Activated T-cell treated with anti-CD3 and anti-CD28 coated beads, Interleukin-2, amount 50 U/mL, for 48 hours (primary cell): ENCODE measurements at places on chromosomes 1 and 21.

GRCh38 chr21:40471103-40471502 is 375.9 kb downstream of the DSCAM start:
- DNase-seq = no peak

DNA sequence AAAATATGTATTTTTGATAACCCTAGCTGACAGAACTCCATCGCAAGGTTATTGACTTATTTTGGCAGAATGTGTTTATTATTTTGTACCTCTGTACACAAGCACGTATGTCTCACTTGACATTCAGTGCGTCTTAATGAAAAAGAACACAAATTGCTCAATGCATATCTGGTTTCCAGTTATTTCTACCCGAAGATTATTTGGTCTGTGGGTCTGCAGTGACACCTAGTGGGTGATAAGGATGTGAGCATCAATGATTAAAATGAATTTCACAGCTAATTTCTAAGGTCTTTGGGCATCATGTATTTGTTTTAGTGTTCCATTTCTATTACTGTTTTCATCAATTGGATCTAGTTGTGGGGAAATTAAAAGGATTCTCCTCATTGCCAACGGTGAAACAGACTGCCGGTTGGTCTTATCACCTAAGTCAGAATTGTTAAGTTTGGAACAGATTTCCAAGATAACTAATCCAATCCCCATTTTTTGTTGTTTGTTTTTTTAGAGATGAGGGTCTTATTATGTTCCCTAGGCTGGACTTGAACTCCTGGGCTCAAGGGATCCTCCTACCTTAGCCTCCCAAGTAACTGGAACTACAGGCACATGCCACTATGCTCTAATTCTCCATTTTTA is 13.9 kb downstream of the DDX20 start:
- DNase-seq = no peak

DNA sequence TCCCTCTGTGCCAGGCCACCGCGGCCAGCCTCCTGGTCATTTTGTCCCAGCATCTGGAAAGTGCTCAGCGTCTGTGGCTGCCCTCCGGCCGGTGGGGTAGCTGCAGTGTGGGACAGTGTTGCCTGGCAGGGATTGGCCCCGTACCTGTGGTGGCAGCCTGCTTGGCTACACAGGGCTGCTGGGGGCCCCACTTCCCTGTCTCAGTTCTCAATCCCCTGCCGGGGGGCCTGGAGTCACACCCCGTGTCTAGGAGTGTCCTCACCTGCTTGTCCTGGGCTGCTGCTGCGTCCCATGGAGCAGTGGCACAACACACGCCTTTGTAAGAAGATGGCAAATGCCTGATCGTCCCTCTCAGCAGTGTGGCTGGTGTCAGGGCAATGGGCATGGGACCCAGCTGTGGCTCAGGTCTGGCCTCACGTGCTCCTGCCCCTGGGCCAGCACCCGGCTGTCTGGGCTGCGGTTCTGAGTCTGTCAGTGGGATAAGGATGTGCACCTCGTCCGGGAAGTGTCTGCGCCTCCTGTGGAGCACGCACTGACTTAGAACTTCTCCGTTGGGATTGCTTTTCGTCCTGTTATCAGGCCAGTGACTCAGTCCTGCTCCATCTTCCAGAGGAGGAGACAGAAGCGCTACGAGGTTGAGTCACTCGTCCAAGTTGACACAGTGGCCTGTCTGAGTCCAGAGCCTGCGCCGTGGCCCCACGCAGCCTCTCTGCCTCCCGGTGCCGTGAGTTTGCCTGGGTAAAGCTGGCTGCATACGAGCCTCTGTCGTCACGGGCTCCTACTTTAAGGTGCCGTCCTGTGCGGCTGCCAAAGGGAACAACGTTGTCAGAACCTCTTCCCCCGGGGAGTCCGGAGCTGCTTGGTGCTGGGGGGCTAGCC is 41.0 kb downstream of the CRYAA start:
- peak; percentile 6 for DNase-seq

DNA sequence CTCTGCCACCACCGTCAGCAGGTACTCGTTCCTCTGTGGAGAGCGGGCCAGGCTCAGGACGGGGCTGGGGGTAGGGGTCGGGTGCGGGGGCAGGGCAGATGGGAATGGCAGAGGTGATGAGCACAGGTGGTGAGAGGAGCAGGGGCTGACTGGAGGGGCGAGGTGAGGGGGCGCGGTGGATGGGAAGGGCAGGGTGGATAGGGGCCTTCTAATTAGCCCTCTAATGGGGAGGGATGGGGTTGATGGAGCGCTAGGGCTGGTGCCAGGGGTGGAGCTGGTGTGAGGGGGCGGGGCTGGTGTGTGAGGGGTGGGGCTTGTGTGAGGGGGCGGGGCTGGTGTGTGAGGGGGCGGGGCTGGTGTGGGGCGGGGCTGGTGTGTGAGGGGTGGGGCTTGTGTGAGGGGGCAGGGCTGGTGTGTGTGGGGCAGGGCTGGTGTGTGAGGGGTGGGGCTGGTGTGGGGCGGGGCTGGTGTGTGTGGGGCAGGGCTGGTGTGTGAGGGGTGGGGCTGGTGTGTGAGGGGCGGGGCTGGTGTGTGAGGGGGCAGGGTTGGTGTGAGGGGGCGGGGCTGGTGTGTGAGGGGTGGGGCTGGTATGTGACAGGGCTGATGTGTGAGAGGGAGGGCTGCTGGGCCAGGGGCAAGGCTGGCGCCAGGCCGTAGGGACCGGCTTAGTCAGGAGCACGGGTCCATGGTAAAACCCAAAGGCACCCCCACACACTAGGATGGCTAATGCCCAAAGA is 5.9 kb downstream of the KRTAP10-1 start:
- DNase-seq = no peak

- no peak for DNase-seq
Measured at GRCh38 chr21:36193200-36193599, 36.6 kb downstream of the DOP1B start.

DNA sequence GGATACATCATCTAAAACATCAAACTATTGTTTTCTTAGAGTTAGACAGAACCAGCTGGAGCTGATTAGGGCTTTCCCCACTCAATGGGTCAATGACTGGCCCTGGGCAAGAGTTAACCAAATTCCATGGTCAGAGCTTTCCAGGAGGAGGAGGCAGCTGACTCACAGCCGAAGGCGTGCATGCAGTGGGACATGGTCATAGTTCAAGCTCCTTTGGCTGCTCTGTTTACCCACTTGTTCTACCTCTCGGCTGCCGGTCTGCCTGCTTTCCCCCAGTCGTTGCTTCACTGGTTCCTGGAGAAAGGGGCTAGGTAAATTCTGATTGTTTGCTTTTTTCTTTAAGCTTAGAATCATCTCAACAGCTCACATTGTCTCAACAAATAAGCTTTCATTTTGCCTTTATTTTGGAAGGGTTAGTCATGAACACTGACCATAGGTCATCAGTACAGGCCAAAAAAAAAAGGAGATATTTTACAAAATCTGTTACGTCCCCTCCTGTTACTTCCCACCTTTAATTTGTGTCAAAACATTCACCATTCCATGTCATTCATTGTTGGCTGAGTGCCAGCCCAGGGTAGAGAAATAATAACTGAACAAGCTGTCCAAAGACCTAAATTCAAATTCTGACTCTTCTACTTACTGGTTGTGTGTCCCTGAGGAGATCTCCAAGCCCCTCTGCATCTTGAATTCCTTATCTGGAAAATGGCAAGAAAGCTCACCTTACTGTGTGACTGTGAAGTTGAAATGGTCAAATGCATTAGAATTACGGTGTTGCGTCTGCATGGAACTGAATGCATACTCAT is 12.0 kb downstream of the MAB21L3 start:
- no peak for DNase-seq

DNA sequence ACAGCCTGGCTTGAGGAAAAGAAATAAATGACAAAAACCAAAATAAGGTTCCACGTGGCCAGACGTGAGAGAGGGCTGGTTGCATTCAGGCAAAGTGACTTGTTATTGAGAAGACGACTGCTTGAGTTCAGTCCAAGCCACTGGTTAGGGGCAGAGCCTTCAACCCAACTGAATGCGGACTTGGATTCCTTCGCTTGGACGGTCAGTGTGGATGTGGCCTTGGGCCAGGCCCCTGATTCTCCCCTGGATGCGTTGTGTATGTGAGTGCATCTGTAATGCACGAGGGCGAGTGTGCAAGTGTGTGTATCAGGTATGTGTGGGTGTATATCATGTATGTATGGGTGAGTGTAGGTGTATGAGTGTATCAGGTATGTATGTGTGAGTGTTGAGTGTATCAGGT is 1.9 kb downstream of the PLA2G2F start:
- no peak for DNase-seq

DNA sequence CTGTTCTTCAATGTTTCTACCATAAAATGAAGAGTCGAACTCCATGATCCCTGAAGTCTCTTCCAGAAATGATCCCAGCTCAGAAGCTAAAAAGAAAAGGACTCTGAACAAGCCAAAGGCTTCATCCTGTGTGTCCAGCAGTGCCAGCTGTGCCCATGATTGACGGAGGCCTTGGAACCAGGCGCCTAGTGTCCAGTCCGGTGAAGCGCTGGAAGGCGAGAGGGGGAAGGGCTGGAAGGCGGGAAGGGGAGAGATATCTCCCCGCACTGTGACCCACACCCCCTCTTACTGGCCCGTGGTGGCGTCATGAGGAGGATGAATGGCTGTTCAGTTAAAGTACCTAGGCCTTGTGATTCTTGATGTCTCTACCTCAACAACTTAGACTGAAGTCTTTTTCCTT is 10.4 kb upstream of the PLEKHA6 start:
- DNase-seq = no peak

DNA sequence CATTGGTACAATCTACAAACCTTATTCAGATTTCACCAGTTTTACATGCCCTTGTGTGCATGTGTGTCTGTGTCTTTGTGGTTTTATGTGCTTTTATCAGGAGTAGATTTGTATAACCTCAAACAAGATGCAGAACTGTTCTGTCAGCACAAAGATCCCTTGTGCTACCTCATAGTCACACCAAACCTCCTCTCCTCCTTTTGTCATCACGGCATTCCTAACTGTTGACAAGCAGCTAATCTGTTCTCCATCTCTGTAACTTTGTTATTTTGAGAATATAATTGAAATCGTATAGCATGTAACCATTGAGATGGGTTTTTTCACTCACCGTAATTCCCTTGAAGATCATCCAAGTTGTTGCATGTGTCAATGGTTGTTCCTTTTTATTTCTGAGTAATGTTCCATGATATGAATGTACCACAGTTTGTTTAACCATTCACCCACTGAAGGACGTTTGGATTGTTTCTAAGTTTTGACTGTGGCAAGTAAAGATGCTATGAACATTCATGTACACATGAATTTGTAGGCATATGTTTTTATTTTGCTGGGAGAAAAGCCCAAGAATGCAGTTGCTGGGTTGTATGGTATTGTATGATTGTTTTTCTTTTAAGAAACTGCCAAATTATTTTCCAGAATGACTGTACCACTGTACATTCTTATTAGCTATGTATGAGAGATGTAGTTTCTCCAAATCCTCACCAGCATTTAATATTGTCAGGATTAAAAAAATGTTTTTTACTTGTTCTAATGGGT is 78.1 kb upstream of the B3GALT2 start:
- no peak for DNase-seq

- no peak for DNase-seq
Measured at GRCh38 chr1:237134929-237135328, 92.9 kb downstream of the RYR2 start.

DNA sequence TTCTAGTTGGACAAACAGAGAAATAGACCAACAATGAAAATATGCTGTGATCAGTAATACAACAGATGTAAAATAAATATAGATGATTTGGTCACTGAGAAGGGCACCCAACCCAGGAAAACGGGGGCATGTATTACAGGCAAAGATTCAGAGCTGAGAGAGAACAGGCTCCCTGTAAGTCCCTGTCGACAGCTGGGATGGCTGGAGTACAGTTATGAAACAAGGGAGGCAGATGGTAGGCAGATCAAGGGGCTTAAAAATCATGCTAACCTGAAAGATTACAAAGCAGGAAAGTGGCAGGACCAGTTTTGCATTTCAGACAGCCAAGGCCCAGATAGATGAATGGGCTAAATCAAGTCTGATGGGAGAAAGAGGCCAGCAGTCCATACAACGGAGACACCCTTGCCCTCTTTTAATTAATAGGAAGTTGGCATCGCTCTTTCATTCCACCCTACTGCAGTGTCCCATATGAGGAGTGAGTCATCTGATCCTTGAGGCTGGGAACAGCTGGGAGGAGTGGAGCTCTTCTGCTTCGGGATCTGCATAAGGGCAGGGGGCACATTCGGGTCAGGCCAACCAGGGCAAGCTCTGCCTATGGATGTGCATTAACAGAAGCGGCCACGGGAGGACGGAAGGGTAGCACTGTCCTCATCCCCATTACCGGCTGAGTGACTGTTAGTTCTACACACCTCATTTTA is 171.1 kb downstream of the DAB1 start:
- DNase-seq = no peak

GRCh38 chr1:42176902-42177519 is 12.5 kb upstream of the GUCA2A start:
- no peak for DNase-seq

DNA sequence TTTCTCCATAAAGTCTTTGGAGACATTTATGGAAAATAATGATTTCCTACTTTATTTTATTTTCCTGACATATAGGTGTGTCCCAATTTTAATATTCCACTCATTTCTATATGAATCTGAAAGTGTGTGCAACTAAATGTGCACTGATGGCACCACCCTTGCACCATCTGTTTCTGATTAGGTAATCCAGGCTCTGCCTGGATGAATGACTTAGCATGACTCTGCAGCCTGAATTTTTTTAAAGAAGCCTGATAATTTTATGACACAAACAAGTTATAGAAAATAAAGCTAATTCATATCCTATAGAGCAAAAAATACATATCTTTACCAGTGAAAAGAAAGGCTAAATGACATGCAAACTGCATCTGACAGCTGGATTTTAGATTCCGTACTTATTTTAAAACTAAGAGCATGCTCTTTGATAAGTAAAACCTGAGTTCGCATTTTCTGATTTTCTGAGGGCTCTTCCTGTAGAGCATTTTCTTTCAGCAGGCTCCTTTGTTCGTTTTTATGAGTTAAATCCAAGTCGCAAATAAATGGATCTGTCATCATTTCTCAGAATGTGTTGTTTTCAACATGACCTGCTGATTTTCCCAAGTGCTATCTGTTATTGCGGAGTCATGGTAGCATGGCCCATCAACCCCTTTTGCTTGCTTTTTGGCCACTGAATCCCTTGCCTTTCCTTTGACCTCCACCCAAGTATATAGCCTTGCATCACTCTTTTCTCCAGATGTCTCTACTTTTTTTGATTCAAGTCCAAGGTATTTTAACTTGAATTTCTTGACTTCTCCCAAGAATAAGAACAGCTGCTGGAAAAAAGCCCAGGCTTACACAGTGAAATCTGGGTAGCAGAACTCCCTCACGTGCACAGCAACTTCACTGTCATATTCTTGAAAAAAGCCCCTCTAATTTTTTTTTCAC is 52.8 kb upstream of the LYPLAL1 start:
- no peak for DNase-seq

- no peak for DNase-seq
Measured at GRCh38 chr1:227892489-227893299, 55.0 kb downstream of the WNT9A start.
